COLO829 (cell line): ENCODE measurements at places on chromosomes 16 and 17.

GRCh38 chr16:68786685-68787418 lies 49.8 kb downstream of the CDH1 start:
- DNase-seq = peak; percentile 81

- peak; percentile 20 for DNase-seq
These were observed 732 bp downstream of the ULK2 start for GRCh38 chr17:19867079-19867328.

- no peak for DNase-seq
These were observed 131.3 kb downstream of the MSI2 start for GRCh38 chr17:57387575-57387974.

DNA sequence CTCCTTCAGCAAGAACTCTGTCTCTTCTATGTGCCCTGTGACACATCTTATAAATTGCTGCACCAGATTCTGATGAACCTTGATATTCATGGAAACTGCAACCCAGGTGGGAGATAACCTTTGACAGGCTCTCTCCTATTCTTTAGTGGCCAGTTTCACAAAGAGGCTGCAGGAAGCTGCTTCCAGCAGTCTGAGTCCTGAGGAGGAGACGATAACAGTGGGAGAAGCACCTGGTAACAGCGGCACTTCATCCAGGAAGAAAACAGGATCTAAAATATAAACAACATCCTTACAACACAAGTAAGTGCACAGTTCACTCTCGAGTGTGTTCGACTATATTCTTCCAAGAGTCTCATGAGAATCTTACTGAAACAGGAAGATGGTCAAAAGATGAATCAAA lies 180.1 kb downstream of the MAP2K6 start:
- no peak for DNase-seq

- no peak for DNase-seq
These were observed 17.5 kb downstream of the CHMP6 start for GRCh38 chr17:81009136-81009535.

GRCh38 chr17:78923660-78924453 lies 1.3 kb downstream of the TIMP2 start:
- peak; percentile 68 for DNase-seq

DNA sequence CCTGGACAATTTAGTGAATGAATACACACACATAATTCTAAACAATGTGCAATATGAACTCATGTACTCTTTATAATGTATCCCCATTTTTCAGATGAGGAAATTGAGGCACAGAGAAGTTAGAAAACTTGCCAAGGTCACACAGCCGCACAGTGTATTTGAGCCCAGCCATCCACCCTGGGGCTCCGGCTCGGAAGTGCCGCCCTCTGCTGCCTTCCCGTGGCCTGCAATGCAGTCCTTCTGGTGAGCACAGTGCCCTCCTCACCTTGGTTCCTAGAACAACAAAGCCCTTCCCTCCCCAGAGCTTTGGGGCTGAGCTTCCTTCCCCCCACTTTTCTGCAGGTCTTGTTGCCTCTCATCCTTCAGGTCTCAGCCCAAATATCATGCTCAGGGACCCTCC lies 63.7 kb downstream of the C16orf78 start:
- no peak for DNase-seq

DNA sequence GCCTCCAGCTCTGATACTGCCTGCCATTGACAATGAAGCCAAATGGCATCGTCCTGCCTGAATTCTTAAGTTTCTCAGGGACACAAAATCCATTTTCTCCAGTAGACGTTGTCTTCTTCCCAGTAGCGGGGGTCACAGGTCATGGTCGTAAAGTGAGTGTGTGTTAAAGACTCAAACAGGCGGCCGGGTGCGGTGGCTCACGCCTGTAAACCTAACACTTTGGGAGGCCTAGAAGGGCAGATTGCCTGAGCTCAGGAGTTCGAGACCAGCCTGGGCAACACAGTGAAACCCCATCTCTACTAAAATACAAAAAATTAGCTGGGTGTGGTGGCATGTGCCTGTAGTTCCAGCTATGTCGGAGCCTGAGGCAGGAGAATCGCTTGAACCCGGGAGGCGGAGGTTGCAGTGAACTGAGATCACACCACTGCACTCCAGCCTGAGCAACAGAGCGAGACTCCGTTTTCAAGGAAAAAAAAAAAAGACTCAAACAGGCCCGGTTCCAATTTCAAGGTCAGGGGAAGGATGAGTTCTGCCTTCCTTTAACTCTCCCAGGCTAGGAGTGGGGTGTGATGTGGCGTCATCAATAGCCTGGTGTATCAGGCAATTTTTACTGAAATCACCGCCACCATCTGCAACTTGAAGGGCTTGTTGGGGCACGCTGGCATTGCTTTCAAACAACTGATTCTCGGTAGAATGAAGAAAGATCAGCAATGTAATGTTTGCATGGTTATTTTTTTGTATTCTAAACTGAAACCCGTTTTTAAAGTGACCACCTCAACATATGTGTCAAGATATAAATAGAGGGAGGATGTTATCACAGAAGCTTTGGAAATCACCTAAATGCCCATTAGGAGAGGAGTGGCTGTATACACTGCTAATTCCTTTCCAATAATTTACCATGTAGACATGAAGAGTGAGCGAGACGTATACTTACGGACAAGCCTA lies 91.0 kb downstream of the WSCD1 start:
- DNase-seq = no peak

- DNase-seq = no peak
These were observed 2.0 kb downstream of the HOXB8 start for GRCh38 chr17:48612854-48613691.

DNA sequence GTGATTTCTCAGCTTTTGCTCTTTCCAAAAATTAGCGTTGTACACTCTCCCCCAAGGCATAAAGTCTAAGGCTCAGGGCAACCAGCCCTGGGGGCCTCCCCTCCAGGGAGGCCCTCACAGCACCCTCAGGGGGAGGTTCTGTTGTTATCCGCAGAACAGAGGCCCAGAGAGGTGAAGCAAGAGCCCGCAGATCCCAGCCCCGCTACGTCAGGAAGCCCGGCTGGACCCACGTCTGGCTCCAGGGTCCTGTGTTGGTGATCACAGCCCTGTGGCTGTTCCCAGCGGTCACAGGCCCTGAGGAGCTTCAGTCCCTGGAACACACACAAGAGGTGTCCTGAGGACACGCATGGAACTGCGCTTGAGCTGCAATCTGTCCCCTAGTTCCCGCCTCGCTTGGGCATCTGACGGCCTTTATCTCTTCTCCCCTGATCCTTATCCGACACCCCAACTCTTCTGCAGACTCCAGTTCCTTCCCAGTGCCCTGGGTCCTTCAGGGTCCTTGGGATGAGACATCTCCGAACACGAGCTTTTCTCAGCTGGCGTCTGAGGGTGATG lies 1.1 kb upstream of the ZG16B start:
- no peak for DNase-seq

- no peak for DNase-seq
These were observed 5.6 kb downstream of the WSB1 start for GRCh38 chr17:27299384-27300049.

DNA sequence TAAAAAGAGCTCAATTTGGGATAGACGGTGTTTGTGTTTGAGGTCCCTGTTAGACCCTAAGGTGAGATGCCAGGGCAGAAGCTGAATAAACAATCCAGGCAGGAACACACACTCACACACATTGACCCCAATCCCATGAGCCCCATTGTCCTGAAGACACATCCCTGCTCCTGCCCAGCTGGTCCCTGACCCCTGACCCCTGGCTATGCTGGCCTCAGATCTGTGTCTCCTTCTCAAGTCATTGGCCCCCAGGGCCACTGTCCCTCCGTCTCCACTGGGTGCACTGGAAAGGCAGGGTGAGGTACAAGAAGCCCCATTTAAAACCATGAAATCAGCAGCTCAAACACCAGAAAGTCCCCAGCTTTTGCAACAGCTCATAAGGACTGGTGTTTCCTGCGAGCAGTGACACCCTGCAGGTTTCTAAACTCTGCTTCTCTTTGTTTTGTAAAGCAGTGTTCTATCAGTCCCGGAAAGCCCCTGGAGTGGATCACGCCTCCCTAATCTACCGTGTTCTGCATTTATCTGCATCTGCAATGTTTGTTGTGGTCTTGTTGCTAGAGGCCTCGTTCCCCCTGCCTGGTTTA lies 18.0 kb upstream of the ASGR2 start:
- no peak for DNase-seq

DNA sequence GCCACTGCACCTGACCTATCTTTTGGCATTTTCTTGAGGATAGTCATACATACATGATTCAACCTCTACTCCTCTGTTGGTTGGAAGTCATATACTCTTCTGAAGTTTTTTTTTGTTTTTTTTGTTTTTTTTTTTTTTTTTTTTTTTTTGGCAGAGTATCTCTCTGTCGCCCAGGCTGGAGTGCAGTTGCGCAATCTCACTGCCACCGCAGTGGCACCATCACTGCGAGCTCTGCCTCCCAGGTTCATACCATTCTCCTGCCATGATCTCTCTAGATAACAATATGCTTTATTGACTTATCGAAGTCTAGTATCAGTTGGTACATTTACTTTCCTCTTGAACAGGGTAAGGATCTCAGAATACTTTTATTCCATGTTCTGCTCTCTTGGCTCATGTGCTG lies 224.2 kb upstream of the WSCD1 start:
- no peak for DNase-seq

DNA sequence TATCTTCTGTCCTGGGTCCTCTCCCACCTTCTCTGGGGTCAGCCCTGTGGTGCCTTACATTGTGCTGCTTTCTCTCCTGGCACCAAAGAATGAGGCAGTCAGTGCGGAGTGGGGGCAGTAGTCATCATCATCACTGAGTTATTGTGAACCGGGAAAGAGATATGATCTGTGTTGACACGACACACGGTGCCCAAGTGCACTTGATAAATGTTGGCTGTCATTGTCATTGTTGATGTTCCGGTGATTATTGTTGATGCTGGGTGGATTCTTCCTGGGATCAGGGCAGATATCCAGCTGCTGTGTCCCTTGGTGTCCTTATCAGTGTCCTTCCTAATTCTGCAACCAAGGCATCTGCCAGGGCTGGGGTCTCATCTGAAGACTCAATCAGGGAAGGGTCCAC lies 121.7 kb downstream of the ABCC6 start:
- DNase-seq = no peak

GRCh38 chr16:83138976-83139690 lies 512.4 kb downstream of the CDH13 start:
- DNase-seq = no peak

DNA sequence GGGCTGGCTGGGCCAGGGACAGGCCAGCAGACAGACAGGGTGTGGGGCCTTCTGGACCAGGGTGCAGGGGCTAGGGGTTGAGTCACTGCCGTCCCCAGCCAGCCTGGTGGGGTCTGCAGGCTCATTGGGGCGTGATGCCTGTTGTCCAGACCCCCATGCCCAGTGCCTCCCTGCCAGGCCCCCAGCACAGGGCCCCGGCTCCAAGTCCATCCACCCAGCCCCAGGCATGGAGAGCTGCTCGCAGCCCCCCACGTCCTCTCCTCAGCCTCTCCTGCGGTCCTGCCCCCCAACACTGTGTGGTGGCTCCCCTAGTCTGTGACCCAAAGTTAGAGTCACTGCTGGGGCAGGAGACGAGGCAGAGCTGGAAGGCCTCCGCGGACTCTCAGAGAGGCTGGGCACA lies 7.0 kb upstream of the PKMYT1 start:
- DNase-seq = no peak

GRCh38 chr17:83080858-83081683 lies 1.7 kb downstream of the METRNL start:
- no peak for DNase-seq

DNA sequence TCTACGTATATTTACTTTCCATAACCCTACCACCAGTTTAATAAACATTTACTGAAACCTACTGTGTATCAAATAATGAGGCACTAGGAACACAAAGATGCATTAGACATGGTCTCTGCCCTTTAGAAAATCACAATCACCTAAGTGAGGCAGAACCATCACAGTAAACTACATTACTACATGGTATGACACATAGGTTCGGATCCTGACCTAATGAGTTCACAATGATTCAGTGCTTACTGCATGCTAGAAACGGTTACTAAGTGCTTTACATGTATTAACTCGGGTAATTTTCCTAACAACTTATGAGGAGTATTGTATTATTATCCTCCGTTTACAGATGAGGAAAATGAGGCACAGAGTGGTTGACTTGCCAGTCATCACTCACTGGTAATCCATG lies 5.2 kb upstream of the SYNRG start:
- no peak for DNase-seq

GRCh38 chr17:2241823-2242222 lies 61.8 kb downstream of the SMG6 start:
- no peak for DNase-seq

DNA sequence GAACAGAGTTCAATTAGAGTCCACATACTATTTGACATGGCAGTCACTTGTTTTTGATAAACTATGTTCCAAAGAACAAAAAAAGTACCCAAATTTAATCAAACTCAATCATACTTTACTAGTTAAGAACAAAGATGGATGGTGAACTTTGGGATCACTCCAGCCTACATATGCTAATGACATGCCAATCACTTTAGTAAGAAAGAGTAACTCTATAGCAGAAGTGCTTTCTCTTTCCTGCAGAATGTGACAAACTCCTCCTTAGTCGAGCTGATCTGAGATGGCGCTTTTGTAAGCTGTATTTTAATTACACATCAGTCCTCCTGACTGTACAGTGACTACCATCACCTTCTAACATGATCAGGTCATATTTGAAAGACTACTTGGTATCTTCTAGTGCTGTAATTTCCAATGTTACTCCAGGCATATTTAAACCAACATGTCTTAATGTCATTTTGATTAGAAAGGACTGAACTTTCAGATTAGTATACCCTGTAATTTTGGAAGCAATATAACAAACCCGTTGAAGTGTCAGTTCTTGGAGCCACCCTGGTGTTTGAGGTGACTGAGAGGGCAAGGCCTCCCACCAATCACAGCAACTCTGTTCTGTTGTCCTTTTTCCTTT lies 4.1 kb downstream of the NETO2 start:
- peak; percentile 6 for DNase-seq

GRCh38 chr17:2023692-2024571 lies 1.2 kb downstream of the RTN4RL1 start:
- no peak for DNase-seq

- DNase-seq = no peak
These were observed 10.9 kb downstream of the COPS3 start for GRCh38 chr17:17269926-17270773.

DNA sequence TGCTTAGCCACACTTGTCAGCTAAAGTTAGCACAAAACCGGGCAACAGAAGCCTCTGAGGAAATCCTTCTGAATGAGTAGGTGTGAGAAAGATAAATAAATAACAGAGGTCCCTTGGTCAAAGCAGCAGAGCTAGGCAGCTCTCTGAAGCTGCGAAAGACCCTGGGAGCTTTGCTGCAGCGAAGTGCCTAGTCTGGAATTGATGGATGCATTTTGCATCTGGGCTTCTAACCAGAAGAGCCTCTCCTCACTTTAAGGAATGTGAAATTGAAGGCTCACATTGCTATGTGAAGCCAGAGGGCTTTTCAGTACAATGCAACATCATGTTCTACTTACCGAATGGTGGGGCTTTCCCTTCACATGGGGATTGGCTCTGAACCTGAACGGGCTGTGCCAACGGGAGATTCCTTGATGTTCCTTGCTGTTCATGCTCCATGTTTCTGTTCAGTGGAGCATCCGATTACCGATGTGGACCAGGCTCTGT lies 274.6 kb downstream of the HS3ST3B1 start:
- no peak for DNase-seq

- DNase-seq = no peak
These were observed 801 bp downstream of the VPS35 start for GRCh38 chr16:46688101-46688653.
